ENCODE measurements at places on chromosomes 2 and 18.

DNA sequence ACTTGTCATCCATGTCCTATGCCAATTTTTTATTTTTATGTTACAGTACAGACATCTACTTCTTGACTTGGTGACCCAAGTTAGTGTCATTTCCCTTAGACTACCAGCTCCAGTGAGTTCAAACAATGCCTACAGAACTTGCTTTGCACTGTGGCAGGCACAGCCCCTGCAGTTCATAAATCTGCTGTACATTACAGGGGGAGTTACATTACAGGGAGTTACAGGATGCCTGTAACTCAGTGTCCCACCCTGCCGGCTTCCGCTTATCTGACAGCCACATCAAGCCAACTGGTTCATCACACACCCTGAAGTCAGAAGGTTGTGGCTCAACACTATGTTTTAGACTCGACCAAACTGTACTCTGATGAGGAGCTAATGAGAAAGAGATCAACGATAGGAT is 7.8 kb upstream of the NPAS2 start:
- DNase-seq: no peak

GRCh38 chr18:26978812-26979341 is 113.4 kb upstream of the AQP4 start:
- no peak for DNase-seq

GRCh38 chr18:57430079-57431001 is 4.8 kb upstream of the ONECUT2 start:
- DNase-seq: no peak

GRCh38 chr2:241379481-241380480 is 23.7 kb downstream of the FARP2 start:
- DNase-seq: no peak

DNA sequence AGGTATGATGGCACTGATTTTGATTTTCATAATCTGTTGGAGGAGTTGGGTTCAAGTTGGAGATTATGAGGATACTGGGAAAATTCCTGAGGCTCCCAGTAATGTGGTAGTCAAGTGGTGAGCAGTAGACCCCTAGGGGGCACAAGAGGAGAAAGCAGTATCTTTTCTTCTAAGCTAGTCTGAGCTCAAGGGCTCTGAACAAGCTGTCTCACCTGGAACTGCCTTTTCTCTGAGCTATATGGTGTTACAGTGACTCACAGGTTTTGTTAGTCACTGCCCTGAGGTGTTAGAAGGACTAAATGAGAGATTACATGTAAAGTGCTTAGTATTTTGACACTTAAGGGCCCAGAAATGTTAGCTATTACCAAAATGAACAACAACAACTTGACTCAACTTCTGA is 42.2 kb downstream of the CD302 start:
- DNase-seq: no peak

- no peak for DNase-seq
Measured at GRCh38 chr18:37864122-37864521, 298.5 kb upstream of the CELF4 start.

DNA sequence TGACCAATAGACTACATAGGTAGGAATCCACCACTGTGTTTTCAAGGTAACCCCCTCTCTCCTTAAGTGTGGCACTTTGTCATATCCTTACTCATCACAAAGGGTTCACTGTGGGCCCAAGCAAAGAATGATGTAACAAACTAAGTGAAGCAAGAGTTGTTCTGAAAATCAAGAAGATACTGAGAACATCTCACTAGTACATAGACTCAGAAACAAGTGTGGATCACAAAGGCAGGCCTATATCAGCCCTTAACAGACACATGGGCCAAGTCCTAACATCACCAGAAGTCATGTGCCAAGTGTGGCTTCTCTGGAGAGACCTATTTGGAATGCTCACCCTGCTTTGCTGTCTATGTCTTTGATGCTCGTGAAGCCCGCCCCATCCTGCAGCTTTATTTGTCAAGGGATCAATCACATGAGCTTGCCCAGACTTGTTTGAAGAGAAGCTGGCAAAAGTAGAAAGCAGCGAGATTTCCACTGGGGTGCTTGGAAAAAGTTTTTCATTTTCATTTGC is 131.2 kb upstream of the TTC39C start:
- DNase-seq: no peak

DNA sequence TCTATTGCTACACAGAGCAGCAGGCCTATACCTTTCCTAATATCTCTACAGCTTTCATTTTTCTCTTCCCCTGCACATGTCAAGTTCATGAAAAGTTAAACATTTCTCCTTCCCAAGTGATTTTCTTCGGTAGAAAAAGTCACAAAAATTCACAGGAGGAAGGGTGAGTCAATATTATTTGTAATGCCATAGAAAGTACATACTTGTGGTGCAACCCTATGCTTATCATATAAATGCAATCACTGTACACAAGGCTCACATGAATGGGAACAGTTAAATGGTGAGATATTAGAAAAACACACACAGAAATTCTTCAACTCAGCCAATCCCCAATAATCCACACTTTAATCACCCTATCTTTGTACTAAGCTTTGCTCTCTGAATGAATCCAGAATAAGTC is 651.6 kb downstream of the LRRTM4 start:
- DNase-seq: no peak

DNA sequence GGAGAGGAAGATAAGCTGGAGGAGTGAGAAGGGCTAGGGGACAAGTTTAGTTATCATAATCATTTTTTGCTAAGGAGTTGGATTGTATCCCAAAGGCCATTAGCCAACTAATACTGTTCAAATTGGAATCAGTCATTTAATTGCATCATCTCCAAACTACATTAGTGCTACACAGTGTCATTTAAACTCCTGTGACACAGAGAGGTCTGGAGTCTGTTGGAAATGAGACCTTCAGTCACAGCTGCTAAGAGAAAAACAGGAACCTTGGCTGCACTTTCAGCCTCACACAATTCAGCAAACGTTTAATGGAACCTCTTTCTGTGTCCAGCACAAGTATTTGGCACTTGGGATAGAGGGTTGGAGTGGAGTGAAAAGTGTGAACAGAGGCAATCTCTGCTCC is 175.5 kb upstream of the MGAT5 start:
- DNase-seq: no peak

DNA sequence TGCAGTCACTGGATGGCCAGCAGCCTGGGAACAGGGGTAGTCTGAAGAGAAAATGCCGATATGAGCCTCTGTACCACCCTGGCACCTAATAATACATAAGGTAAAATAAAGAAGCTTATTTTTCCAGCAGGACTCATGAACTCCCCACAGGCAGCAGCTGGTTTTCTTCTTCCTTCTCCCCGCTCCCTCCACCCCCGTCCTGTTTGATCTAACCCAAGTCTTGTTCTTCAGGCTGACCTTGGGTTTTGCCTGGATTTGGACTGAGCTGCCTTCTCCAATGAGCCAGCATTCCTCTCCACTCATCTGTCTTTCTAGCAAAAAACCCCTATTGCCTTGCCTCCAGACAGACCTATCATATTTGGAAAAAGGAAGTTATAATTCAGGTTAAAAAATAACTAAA is 111.8 kb downstream of the CELF4 start:
- DNase-seq: no peak

GRCh38 chr2:172296267-172297046 is 130.9 kb upstream of the ITGA6 start:
- DNase-seq: no peak

- no peak for DNase-seq
Measured at GRCh38 chr2:160790738-160791137, 297.1 kb upstream of the RBMS1 start.

- no peak for DNase-seq
Measured at GRCh38 chr2:164745012-164745797, 96.4 kb downstream of the COBLL1 start.

DNA sequence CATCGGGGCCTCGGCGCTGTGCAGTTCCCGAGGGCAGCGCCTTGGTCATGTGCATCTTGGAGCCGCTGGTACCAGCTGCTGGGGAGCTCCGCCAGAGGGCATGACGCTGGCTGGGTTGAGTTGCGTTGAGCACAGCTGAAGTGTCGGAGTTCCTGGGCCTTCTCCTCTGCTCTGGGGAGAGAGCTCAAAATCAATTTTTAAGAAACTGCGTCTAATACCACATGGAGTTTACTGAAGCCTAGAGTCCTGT is 48.7 kb downstream of the GREB1 start:
- no peak for DNase-seq

- no peak for DNase-seq
Measured at GRCh38 chr18:2880473-2880872, 33.7 kb downstream of the EMILIN2 start.

DNA sequence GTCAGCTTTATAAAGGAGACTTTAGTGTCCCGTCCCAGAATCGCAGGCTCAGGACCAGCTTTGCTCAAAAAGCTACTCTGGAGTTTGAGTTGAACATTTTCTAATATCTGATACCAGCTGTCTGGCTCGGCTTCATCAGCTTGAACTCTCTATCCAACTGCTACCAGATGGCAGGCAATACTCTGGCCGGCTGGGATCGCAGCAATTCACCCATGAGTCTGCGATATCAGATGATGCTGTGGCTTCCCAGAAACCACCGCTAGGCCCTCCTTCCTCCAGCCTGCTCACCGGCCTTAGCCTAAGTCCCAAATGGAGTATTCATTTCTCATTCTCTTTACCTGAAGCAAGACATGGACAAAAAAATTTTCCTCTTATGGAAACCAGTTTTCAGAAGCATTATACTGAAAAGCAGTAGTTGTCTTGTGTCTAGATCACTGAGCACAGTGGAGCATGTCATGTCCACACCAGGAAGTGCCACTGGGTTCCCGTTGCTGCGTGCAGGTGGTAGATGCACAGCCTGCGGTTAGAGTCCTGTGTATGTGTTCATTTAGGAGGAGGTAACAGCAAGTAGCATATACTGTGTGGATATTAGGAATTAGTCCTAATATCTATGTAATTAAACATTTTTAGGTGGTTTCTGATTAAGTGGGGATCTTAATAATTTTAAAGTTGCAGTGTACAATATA is 162.0 kb upstream of the SOX11 start:
- no peak for DNase-seq

DNA sequence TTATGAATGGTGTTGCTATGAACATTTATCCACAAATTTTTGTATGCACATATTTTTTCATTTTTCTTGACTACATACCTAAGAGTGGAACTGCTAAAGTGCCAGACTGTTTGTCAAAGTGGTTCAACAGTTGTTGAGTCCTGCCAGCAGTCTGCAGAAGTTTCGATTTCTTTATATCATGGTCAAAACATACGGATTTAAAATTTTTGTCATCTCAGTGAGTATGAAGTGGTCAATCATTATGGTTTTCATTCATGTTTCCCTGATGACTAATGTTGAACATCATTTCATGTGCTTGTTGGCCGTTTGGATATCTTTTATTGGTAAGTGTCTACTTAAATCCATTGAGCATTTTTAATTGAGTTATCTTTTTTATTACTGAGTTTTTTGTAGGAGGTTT is 39.2 kb downstream of the CCDC138 start:
- no peak for DNase-seq

GRCh38 chr2:172308253-172308935 is 119.0 kb upstream of the ITGA6 start:
- no peak for DNase-seq

DNA sequence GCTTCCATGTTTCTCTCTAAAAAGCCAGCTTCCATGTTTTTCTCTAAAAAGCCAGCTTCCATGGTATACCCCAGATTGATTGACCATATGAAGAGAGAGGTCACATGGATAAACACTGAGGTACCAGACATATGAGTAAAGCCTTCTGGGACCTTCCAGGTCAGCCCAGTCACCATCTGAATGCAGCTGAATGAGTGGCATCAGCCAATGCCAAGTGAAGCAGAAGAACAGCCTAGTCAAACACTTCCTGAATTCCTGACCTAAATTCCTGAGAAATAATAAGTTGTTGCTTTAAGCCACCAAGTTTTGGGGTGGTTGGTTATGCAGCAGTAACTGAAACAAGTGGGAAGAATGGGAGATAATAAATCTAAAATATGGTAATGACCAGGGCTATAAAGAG is 5.7 kb upstream of the ALS2 start:
- DNase-seq: no peak

DNA sequence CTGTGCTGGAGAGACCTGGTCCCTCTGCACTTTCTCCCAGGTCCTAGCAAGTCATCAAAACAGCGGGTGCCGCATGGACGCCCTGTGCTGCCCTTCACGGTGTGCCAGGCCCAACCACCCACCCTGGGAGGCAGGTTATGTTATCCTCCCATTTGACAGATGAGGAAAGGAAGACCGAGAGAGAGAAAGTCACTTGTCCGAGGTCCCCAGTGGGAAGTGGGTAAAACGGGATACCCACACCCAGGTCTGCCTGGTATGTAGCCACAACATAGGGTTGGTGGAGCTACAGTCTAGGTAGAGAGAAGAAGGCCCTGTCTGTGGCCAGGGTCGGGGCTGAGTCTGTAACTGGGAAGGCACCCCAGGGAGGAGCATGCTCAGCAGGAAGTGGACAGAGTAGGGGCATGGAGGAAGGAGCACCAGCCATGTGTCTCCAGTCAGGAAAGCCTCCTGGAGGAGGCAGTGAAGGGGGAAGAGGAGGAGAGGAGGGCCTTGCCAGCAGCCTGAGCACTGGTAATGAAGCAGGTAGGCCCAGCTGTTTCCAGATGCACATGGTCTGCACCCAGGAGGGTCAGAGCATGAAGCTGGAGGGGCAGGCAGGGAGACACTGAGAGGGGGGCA is 98.4 kb downstream of the ZFP36L2 start:
- no peak for DNase-seq

GRCh38 chr2:99032786-99033185 is 96.8 kb upstream of the CRACDL start:
- DNase-seq: no peak

DNA sequence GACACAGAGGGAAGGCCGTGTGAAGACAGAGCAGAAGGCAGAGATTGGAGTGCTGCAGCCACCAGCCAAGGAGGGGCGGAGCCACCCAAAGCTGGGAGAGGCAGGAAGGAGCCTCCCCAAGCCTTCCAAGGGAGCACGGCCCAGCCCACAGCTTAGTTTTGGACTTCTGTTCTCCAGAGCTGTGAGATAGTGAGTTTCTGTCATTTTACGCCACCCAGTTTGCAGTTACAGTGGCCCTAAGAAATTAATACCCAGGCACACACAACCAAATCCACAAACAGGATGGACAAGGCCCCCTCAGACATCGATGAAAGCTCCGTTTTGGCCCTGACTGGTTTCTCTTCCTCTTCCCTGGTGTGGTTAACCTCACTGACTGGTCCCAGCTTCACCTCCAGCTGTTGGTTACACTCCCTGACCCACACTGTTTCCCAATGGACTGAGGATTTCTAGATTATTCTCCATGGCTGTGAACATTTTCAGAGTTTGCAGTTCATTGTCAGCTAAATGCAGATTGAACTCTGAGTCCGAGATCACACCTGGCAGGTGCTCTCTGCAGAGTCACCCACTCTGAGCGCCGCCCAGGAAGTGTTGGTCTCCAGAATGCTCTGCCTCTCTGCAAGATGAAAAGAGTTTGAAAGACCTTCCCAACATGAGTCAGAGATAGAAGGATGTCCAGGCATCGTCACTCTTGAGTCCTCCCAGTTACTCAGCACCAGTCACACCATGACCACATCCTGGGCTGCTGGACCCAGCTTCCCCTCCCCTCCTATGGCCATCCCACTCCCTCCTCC is 100.2 kb downstream of the TWIST2 start:
- DNase-seq: no peak

DNA sequence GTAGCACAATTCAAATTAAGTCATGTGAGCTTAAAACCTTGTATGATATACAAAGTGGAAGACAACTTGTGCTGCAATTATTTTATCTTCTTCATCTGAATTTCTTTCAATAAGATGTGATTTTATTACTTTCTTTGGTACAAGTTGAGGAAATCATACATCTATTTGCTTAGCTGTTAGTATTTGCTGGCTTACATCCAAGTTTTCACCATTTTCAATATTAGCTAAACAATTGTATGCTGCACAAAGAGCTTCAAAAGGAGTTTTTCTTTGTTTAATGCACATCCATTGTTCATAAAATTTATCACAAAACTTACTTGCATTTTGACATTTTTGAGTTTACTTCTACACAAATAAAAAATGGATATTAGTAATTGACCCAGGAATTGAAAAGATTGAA is 40.9 kb downstream of the SCN9A start:
- DNase-seq: no peak
